Neural crest cell (in vitro differentiated cells): ENCODE measurements at places on chromosomes 7 and 10.

GRCh38 chr10:77355844-77356243 lies 281.8 kb downstream of the KCNMA1 start:
- no peak for DNase-seq

DNA sequence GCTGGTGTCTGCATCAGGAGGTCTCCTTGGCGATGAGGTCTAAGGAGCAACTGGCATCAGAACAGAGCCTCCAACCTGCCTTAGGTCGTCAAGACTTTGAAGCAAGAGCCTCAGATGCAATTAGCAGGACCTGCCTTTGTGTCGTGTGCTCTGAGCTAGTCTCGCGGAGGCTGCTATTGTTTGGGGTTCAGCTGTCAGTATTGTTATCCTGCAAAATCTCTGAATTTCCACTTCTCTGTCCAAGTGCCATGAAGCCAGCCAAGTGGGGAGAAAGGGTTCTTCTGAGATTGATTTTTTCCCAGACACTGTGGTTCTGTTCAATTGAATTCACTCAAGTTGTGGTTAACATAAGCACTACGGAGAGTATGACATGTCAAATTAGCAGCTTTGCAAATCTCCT lies 78.7 kb downstream of the ADARB2 start:
- DNase-seq: no peak

DNA sequence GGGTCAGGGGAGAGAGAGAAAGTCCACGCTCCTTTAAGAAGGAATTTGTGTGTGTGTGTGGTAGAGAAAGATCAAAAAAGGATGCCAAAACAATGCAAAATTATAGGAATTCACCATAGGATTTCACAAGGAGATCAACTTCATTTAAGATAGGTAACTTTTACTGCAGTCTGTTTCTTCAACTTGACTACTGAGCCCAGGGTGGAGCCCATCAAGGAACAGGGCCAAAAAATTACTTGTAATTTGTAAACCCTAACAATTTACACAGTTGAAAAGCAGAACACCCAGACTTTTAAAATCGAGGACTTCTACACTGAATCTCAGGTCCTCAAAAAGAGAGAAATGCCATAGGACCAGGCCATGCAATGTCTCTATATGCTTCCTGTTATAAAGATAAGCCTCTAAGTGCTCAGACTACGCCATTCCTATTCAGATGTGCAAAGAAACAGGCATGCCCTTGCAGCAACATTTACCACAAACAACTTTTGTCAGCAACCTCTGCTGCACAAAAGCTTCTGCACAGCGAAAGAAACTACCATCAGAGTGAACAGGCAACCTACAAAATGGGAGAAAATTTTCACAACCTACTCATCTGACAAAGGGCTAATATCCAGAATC lies 10.6 kb upstream of the GIMAP4 start:
- no peak for DNase-seq

- DNase-seq: no peak
These were observed 32.3 kb upstream of the TM9SF3 start for GRCh38 chr10:96619120-96619519.

DNA sequence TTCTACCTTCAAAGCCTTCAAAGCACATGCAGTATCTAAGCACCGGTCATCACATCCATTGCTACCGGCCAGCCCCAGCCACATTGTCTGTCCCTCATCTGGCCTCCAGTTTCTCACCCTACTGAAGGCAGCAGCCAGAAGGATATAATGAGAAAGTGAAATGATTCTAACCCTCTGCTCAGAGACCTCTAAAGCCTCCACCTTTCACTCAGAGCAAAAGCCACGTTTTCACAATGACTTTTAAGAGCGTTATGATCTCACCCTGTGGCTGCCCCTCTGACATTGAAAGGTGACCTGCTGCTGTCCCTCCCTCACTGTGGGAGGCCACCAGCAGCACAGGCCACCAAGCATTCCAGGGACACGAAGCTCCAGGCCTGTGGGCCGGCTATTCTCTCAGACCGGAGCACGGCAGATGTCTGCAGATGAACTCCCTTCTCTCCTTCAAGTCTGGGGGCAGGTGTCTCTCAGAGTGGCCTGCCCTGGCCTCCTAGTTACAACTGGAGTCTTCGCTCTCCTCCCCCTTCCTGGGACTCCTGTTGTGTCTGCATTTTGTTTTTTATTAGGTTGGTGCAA lies 94.9 kb upstream of the EEPD1 start:
- no peak for DNase-seq

DNA sequence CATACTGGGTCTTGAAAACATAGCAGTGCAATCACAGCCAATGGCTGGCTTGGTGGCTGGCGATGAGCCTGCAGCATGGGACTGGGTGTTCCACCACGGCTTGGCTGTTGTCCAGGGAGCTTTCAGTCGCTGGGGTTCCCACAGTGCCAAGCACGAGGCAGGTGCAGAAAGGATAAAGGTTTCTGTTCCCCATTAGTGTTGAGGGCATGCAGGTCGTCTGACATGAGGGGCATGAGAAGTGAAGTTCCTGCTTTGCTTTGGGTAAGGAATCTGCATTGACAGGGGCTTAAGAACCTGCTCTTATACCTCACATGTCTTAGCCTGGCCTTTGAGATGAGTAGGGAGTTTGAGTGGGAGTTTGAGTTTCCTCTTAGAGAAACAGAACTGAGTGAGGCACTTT lies 9.0 kb upstream of the CFTR start:
- DNase-seq: no peak

DNA sequence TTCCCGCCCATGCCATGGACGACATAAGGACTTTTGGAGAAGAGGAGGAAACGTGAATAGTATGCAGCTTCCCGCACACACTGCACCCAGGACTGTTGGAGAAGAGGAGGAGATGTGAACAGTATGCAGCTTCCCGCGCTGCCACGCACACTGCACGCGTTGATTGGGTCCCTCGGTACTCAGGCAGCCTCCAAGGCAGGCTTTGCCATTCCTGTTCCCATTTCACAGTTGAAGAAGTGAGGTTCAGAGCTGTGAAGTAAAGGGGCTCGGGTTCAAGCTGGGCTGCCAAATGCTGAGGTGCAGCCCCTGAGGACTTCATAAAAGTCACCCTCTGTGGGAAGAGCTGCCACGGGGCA lies 147.9 kb upstream of the FAM20C start:
- no peak for DNase-seq

DNA sequence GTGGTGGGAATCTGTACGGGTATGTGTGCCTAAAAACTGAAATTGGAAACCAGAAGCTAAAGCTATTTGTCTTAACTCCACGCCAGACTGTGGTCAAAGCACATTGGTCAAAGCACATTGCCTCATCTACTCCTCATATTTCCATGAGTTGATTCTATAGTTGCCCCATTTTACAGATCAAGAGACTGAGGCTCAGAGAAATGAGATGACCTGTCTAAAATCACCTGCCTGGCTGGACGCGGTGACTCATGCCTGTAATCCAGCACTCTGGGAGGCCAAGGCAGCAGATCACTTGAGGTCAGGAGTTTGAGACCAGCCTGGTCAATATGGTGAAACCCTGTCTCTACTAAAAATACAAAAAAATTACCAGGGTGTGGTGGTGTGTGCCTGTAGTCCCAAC lies 21.7 kb upstream of the MNX1 start:
- DNase-seq: no peak

DNA sequence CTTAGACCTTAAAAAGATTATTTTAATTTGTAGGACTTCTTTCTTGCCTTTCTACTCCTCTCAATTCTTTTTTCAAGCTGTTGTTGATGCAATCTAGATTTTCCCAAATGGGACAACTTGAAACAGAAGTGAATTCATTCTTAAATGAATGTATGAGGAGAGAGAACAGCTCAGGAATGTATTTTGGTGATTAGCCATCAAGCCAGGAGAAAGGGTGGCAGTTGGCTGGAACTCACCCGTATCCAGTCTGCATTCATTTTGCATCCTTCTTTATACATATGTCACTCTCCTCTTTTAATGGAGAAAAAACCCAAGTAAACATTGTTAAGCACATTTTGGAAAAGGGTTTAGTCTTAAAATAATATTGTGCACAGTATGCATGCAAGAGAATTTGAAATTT lies 251.3 kb downstream of the REEP3 start:
- DNase-seq: no peak

GRCh38 chr10:100670828-100671479 lies 74.4 kb upstream of the PAX2 start:
- peak; percentile 57 for DNase-seq

DNA sequence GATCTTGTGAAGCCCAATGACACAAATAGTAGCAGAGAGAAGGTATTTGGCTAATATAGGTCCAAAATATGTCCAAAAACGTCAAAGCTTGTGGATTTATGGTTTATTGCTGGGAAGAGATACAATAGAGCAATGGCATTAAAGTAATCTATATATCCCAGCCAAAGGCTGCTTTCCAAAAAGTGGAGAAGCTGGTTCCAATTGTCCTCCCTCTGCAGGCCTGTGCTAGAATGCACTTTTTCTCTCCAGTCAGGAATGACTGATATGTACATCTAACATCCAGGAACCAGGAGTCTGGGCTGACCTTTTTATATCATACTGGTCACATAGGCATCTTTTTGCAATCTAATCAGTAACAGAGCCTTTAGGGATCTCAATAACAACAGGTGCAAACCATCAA lies 167.1 kb upstream of the FAM3C start:
- DNase-seq: no peak

DNA sequence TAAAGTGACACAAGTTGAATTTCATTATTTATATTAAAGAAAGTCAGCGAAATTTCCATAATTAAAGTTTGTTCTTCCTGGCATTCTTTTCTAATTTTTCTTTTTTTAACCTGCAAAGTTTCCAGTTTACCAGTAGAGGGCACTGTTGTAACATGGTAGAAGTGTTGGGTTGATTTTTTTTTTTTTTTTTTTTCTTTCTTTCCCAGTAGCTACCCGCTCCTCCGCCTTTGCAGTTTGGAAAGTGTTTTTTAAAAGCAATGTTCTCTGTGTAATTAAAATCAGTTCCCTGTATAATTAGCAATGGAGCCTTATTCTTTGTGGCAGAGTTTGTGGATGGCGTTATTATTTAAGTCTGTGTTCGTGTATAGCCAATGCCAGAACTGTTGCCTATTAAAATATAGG lies 53.7 kb downstream of the TAF3 start:
- no peak for DNase-seq

- DNase-seq: no peak
These were observed 44.0 kb downstream of the ASB4 start for GRCh38 chr7:95529701-95530100.

GRCh38 chr10:71090801-71091200 lies 121.6 kb upstream of the UNC5B start:
- peak; percentile 0 for DNase-seq

- DNase-seq: no peak
These were observed 12.6 kb downstream of the IL15RA start for GRCh38 chr10:5964736-5965135.
